ENCODE measurements at places on chromosomes 13 and 19.

DNA sequence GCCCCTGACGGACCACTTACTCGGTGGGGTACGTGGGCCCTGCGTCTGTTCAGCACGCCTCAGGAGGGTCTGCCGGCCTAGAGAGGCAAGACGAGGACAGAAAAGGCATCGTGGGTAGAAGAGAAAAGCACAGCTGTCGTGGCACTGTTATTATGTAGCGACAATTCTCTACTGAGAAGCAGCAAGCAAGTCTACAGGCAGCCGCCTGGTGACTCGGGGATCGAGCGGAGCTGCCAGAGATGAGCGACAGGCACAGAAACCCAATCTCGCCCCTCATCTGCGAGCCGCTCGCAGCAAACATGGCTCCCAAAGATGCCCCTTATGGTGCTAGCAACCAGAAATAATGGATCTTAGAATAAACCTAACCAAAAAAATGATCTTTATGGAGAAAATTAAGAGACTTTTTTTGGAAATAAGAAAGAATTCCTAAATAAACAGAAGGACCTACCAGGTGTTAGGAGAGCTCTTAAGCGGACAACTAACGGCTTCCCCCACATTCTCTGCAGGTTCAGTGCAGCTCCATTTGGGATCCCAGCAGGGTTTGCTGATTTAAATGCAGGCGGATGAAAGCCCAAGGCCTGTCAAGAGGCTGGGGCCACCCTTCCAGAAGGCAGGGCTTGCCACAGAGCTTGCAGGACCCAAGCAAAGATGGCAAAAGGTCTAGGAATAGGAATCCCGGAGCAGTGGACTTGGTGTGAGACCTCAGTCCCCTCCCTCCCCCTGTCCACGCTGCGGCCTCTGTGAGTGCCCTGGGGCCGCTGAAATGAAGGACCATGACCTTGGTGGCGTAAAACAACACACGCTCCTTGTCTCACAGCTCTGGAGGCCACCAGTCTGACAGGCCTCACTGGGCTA, 152.6 kb downstream of the KDM4B start:
- no peak for DNase-seq

DNA sequence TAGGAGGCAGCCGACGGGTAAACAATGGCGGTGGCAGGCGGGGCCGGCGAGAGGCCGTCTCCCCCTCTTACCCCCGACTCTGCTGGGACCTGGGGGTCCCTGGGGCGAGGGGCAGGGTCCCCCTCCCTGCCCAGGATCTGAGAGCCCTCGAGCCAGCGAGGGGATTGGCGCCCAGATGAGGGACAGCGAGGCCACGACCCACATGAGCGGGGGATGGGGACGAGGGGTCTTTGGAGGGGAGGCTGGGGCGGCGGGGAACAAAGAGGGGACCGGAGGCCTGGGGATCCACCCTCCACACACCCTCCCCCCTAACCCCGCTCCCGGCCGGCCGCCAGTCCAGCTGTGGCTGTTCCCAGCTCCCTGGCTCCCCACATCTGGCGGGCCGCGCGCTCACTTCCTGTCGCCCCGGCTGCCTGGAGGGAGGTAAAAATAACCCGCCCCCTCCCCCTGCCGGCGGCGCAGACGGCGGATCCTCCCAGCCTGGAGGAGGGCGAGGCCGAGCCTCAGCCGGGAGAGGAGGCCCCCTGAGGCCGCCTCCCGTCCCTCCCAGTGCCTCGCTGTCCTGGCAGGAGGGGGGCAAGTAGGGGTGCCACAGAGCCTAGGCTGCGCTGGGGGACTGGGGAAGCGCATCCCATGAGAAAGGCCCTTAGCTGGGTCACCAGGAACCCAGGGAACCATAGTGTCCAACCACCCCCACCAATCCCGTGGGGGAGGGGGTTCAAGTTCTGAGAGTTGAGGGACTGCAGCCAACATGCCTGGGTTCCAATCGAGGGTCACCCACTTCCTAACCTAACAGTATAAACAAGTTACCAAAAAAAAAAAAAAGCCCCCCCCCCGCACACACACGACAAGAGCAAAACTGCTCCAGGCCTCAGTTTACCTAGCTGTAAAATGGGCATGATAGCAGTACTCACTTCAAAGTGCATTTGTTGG, 29.3 kb upstream of the NANOS3 start:
- DNase-seq, result peak; percentile 98

DNA sequence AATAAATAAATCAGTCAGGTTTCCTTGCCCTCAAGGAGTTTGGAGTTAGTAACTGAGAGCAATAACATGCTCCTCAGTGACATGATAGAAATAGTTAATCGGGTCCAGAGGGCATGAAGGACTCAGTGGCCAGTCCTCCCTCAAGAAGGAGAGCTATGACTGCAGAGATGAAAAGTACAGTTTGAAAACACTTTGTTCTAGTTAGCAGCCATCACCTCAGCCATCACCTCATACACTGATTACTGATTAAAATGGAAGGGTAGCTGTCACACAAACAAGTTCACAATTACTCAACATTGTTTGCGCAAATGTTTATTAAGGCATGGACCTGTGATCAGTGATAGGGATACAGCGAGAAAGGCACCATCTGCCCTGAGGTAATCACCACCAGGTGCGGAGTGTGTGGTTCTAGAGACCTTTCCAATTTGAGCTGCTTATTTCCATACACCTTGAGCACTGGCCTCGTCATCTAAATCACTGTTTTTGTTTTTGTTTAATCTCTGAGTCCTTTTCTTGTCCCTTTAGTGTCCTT, 85.3 kb upstream of the RAP2A start:
- no peak for DNase-seq

GRCh38 chr13:54248306-54248705, 1219.7 kb downstream of the OLFM4 start:
- no peak for DNase-seq

GRCh38 chr19:23771761-23772674, 13.3 kb upstream of the ZNF681 start:
- no peak for DNase-seq

DNA sequence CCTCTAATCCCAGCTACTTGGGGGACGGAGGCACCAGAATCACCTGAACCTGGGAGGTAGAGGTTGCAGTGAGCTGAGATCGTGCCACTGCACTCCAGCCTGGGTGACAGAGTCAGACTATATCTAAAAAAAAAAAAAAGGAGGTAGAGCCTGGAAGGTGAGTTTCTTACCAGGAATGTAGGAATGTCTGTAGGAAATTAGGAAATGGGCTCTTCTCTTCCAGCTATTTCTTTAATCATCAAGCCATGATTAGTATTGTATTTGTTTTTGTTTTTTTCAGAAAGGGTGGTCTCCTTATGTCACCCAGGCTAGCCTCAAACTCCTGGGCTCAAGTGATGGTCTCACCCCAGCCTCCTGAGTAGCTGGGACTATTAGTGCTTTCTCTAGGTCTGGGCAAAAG, 26.3 kb upstream of the SERP2 start:
- no peak for DNase-seq

GRCh38 chr13:32309312-32310133, 5.6 kb downstream of the ZAR1L start:
- no peak for DNase-seq

DNA sequence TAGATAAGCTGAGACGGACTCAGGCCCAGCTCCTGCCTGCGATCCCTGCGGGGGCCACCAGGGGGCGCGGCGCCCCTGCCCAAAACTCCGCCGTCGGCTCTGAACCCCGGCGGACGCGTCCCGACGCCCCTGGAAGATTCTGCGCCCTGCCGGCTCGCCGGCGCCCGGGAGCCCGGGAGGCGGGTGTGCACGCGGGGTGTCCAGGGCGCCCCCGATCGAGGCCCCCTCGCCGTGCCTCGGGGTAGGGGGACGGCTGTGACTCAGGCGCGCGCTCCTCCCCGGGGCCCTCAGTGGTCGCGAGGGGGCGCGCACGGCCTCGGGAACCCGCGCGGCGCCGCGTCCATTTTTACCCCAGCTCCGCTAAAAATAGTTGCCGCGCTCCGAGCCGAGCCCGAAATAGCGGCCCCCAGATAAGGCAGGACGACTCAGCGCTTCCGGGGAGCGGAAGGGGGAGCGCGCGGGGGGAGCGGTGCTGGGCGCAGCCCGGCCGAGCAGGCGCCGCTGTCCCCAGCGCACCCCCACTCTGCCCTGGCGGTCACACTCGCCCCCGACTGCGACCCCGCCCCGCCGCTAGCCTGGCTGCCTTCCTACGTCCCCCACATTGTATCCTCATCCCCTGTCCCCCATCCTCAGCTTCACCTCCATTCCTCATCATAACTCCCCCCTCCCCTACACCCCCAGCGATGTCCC, 16.0 kb upstream of the ERCC1 start:
- DNase-seq, result peak; percentile 93

DNA sequence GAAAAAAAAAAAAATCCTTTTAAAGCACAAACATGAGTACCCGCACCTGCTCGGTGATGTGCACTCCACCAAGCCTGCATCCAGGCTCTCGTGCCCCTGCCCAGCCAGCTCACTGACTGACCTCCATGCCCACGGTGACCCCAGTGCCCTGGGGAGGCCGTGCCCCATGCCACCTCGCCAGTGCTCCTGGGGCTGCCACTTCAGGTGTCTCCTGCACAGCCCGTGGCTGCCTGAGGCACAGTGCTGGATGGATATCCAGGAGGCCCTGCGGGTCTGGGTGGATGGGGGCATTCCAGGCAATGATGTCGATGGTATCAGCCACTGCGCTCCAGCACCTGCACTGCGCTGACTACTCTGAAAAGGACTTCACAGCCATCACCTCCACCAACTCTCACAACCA, 9.0 kb downstream of the PPP6R1 start:
- DNase-seq, result no peak

Measured in heart left ventricle (tissue), 16 donors.